ENCODE measurements at places on chromosomes 2 and 18.

- DNase-seq: no peak
These were observed 186.8 kb upstream of the RND3 start for GRCh38 chr2:150674283-150674682.

- DNase-seq: peak; percentile 47
These were observed 126.6 kb upstream of the PPP1CB start for GRCh38 chr2:28624793-28625701.

DNA sequence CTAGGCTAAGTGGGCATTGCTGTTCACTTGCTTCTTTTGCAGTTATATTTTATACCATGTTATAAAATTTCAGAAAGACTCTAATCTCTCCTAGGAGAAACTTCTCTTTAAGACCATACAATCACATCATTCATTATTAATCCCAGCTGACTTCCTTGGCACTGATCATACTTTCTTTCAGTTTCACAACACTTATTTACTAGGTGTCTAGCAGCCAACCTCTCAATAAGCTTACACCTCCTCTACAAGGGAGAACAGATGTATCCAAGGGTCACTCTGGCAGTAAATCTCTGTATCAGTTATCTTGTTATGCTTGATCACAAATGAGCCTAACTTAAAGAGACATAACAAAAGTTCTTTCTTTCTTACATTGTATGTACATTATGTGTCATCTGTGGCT, 69.8 kb upstream of the EPB41L5 start:
- no peak for DNase-seq

- DNase-seq: no peak
These were observed 8.4 kb downstream of the GPC1 start for GRCh38 chr2:240443891-240444301.

- no peak for DNase-seq
These were observed 185.7 kb downstream of the ACKR3 start for GRCh38 chr2:236755278-236755840.

DNA sequence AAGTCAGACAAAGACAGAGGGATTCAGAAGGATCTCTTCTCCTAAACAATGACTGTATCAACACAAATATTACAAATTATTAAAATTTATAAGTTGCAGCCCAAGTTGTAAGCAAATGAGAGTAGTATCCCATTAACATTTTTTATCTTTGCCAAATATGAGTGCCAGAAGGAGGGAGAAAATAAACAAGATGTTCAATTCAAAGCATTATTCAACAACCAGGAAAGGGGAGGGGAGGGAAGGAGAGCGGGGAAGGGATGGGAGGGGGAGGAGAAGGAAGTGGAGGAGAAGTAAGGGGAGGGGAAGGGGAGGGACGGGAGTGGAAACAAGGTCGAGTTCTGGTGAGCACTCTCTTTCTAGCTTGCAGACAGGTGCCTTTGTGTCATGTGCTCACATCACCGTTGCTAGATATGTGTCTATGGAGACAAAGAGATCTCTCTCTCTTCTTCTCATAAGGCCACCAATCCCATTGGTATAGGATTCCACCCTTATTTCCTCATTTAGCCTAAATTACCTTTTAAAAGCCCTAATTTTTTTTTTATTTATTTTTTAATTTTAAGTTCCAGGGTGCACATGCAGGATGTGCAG, 679.6 kb upstream of the CHAC2 start:
- no peak for DNase-seq

GRCh38 chr2:68632021-68632420, 11.4 kb upstream of the PROKR1 start:
- DNase-seq: no peak
